Thymus (tissue), 14 donors: ENCODE measurements at places on chromosomes 16 and 17. TPM values are rescaled to one million over a fixed set of nuclear protein-coding genes. Genes with fewer than 3 reads are reported as not detected.

- no peak for DNase-seq
Observed at GRCh38 chr16:72609066-72609465, 437.1 kb upstream of the PMFBP1 start.

- no peak for DNase-seq
Observed at GRCh38 chr16:63617990-63618763, 1503.7 kb downstream of the CDH11 start.

- peak; percentile 51 for DNase-seq
Observed at GRCh38 chr17:16304830-16305229, 48.4 kb downstream of the CENPV start.

- no peak for DNase-seq
Observed at GRCh38 chr17:16923097-16923903, 48.6 kb downstream of the TNFRSF13B start.

GRCh38 chr17:72145962-72146361, 25.1 kb downstream of the SOX9 start:
- no peak for DNase-seq

DNA sequence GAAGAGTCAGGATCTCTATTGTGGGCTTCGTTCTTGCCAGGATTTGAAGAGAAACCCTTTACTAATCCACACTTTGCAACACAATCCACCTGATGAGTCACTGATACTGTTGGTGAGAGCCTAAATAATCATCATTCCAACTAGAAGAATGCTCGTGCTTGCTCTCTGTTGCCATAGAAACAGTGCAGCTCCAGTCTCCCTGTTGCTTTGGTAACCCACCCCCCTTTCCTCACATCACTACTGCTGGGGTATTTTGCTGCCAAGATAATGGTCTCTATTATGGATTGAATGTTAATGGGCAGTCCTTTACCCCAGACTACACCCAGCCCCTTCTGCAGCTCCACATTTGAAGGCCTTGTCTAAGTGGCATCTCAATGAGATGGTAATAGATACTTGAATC, 190.4 kb downstream of the ABCC12 start:
- DNase-seq: no peak

DNA sequence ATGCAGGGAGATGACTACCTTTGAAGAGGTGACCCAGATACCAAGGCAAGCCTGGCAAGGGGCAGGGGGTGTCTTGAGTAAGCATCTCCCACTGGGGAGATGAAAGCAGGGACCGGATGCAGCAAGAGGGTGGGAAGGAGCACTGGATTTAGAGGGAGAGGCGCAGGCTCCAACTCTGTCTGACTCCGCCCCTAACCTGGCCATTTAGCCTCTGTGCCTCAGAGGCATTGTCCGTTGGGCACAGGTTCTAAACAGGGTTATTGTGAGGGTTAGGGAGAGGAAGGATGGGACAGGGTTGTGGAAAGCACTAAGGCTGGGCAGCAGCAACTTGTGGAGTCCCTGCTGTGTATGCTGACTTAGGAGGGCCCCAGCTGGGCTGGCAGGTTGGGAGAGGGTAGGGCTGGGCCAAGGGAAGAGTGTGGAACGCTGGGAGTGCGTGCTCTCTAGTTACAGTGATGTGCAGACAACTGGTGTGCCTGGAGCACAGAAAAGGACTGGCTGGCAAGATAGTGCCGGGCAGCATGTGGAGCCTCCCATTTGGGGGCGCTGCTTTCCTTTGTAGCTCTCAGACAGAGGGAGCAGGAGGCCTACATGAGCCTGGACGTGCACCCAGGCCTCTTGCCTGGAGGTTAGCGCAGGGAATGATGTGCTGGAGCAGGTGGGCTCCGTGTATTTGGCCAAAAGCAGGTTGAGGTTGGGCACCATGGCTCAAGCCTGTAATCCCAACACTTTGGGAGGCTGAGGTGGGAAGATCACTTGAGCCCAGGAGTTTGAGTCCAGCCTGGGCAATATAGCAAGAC, 26.2 kb downstream of the TBX2 start:
- no peak for DNase-seq

GRCh38 chr17:41308918-41309359, at the start of gene KRTAP16-1:
TSS of gene KRTAP16-1 (minus strand) at chr17:41309309. CDS start at chr17:41309253, 56 bp downstream.
- DNase-seq: no peak

DNA sequence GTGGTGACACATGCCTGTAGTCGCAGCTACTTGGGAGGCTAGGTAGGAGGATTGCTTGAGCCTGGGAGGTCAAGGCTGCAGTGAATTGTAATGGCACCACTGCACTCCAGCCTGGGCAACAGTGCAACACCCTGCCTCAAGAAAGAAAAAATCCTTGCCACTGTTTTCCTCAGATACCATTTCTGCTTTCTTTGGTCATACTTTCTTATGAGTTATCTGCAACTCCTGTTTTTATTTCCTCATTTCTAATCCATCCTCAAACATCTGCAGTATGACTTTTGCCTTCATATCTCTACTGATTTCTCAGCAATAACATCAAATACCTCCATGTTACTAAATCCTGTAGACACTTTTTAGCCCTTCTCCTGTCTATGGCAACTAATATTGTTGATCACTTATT, 3.1 kb upstream of the AP2B1 start:
- no peak for DNase-seq

GRCh38 chr16:89241187-89242007, 23.9 kb downstream of the ZNF778 start:
- peak; percentile 83 for DNase-seq

DNA sequence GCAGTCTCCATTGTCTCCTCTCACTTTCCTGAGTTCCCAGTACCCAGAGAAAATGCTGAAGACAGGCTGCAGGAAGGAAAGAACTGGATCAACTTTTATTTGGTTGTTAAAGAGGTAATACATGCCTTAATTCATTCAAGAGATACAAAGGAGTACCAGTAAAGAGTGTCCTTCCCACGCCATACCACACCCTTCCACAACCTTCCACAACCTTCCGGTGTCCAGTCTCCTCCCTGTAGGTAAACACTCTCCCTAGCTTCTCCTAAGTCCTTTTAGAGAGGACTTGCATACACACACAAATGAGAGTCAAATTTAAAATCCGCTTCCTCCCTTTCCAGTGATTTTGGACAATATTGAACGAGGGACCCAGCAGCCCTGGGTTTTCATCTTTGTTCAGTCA, 2.8 kb upstream of the CA7 start:
- no peak for DNase-seq

- no peak for DNase-seq
Observed at GRCh38 chr16:54503856-54504219, 217.3 kb upstream of the IRX3 start.

GRCh38 chr16:4922721-4923342, 14.1 kb downstream of the PPL start:
- no peak for DNase-seq

GRCh38 chr16:49684696-49685095, 171.2 kb downstream of the ZNF423 start:
- DNase-seq: no peak

DNA sequence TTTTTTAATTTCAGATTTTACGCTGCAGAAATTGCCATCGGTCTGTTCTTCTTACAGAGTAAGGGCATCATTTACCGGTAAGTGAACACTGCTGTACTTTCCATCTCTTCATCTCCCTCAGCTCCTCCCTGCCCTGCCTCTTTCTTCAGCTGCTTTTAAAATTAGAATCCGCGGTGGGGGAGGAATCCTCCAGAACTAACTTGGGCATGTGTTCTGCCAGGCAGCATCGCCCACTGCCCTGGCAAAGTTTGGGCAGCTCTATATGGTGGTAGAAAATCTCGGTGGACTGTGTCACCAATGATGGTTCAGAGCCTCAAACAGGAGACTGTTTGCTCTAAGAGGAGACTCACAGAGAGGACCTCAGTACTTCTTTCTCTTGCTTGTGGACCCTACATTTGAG, 81.6 kb upstream of the CACNG3 start:
- DNase-seq: no peak

DNA sequence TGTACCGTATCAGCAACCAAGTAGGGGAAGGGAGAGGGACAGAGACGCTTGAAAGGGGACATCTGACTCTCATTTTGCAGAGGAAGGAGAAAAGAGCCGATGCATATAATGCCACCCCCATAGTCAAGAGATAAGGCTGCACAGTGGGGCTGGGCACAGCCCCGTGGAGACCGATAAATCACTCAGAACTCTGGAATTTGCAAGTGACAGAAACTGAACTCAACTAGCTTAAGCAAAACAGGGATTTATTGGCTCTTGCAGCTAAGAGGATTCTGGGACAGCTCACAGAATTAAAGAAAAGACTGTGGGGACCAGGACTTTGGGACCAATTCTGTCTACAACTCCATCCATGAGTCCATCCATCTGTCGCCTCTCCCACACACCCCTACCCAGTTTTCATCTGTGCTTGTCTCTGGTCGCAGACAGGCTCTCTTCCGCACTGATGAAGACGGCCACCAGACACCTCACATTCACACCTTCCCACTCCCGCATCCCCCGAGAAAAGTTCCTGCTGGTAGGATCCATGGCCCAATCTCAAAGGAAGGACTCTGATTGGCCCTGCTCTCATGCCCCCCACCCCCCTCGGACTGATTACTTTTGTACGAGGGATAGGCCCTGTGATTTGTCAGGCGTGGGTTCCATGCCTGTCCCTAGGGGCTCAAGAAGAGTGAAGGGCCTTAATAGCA, 105.9 kb upstream of the RPL38 start:
- DNase-seq: no peak

DNA sequence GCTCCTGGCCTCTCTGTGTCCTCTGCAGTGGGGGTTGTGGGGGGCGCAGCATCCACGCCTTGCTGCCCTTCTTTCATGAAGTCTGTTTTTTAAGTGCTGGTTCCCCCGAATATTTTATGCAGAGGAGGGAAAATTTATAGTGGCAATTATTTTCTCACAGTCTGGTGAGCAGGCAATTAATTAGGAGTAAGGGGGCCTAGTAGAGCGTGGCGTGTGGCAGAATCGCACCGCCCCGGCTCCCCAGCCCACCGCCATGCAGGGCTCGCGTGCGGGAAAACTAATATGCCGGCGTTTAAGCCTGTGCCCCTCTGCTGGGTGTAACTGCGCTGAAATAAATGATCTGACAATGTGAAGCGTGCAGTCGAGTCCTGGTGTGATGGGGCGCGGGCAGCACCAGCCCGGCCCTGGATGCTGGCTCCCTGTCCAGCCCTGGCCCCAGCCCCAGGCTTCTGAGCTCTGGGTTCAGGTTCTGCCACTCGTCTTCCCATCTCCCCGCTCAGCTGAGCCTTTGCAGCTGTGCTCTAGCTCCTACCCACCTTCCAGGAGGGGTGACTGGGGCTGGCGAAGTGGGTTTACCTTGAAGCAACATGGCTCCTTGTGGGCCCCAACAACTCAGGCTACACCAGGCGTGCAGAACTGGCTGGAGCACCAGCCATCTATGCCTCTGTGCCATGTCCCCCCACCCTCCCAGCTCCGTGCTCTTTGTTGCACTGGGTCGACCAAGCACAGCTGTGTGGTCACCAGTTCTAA, 13.8 kb downstream of the ENGASE start:
- no peak for DNase-seq

GRCh38 chr17:64653325-64653984, 8.7 kb downstream of the SMURF2 start:
- DNase-seq: no peak

DNA sequence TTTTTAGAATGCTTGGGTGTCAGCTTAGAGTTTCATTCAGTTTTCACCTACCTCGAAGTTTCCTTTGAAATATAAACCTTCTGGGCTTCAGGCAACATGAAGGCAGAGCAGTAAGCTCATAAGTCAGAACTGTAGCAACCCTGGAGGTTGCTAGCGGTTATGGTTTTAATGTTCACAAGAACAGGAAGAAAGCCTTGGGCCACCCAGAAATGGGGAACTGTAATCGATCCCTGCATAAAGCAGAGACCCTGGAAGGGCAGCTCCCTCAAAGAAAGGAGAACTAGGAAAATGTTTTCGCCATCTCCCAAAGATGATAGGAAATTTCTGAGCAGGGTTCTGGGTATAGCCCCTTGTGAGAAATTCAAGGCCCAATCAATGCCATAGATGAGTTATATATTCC, 47.8 kb upstream of the RASL10B start:
- DNase-seq: no peak

DNA sequence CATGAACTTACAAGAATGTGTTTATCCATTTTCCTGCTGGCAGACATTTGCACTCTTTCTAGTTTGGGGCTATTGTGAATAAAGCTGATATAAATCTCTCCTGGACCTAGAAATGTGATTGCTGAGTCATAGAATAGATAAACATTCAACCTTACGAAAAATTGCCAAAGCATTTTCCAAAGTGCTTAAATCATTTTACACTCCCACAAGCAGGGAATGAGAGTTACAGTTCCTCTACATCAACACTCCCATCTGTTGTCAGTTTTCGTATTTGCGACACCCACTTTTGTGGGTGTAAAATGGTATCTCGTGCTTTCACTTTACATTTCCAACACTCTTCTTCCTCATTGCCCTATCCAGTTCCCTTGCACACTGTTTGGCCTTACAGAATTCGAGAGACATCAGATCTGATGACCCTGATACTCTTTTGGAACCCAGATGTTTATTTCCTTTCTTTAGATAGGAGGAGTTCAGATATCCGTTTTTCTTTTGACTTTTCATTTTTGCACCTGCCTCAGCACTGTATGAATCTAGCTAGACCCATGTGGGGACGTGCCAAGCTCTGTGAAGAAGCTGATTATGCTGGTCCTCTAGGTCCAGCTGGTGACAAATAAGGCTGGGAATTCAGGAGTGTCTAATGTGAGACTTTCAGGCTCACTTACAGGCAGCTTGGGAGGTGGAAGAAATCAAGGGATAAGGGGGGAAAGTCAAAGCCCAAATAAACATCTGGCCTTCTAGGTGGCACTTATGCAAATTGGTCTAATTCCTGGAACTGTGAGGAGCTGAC, 14.0 kb downstream of the SOX9 start:
- DNase-seq: no peak

DNA sequence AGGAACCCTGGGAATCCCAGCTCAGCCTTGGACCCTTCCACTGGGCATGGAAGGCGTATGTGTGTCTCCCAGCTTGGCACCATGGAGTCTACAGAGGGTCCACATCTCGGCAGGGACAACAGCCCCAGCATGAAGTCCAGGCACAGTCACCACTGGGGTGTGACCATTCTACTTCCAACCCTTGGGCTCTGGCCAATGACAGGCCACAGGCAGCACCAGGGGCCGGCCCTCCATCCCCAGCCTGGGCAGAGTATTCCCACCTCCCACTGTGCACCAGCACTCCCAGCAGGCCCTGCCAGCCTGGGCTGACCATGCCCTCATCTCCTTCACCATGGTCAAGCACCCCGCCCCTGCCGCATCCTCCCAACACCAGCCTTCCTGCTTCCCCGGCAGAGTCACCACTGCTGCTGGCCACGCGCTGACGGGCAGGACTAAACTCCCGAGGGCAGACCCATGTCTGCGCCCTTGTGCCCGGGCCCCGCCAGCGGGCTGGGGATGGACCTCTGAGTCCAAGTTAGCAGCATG, 9.5 kb upstream of the PPP1R27 start:
- no peak for DNase-seq

GRCh38 chr17:60583008-60583407, 17.0 kb upstream of the PPM1D start:
- DNase-seq: no peak

GRCh38 chr17:77888242-77889134, 70.0 kb upstream of the TNRC6C start:
- DNase-seq: no peak

Gene TNP2
- not detected for total RNA-seq

Gene SUZ12
- total RNA-seq: 24.3 TPM

Gene SCIMP
- total RNA-seq: 0.80 TPM

Gene PLA2G10
- not detected for total RNA-seq

Gene RMI2
- total RNA-seq: 29.2 TPM

Gene RNF112
- 0.14 TPM for total RNA-seq

Gene KRTAP2-3
- not detected for total RNA-seq
